ENCODE measurements at places on chromosomes 7 and 10.

- no peak for DNase-seq
Observed at GRCh38 chr7:55251911-55252310, 113.2 kb upstream of the LANCL2 start.

GRCh38 chr7:5406957-5407945 lies 16.4 kb downstream of the TNRC18 start:
- DNase-seq = peak; percentile 66

GRCh38 chr10:28949005-28950004 lies 272.0 kb downstream of the BAMBI start:
- no peak for DNase-seq

- no peak for DNase-seq
Observed at GRCh38 chr7:35004531-35005095, 32.7 kb downstream of the DPY19L1 start.

- DNase-seq = no peak
Observed at GRCh38 chr10:131872827-131873375, 27.9 kb upstream of the PPP2R2D start.

- no peak for DNase-seq
Observed at GRCh38 chr10:10745291-10745690, 272.4 kb upstream of the CELF2 start.

GRCh38 chr7:13987395-13987794 lies 2.1 kb downstream of the ETV1 start:
- no peak for DNase-seq

- DNase-seq = no peak
Observed at GRCh38 chr10:101687071-101687658, 7.8 kb downstream of the FBXW4 start.

- DNase-seq = no peak
Observed at GRCh38 chr7:140732416-140732815, 35.9 kb downstream of the NDUFB2 start.

GRCh38 chr7:122340427-122340826 lies 35.9 kb upstream of the FEZF1 start:
- DNase-seq = no peak

GRCh38 chr7:117505238-117505637 lies 25.4 kb downstream of the CFTR start:
- no peak for DNase-seq

GRCh38 chr7:118845791-118846190 lies 621.3 kb downstream of the ANKRD7 start:
- no peak for DNase-seq

DNA sequence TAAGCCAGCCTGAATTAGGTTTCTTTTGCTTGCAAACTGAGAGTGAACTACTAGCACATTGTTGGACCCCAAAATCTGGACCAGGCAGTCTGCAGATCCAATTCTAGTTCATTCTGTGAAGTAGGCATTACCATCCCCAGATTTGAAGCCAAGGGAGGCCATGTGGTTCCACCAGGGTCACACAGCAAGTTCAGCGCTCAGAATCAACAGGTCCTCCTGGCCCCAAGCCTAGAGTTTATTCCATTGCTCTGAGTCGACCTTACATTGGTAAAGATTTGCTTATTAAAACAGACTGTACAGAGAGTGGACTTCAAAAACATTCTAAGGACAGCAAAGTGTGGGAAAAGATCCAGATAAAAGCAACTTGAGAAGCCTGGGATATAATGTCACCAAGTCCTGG lies 50.9 kb downstream of the AFAP1L2 start:
- no peak for DNase-seq

- DNase-seq = no peak
Observed at GRCh38 chr10:132865171-132865631, 77.2 kb downstream of the CFAP46 start.

- no peak for DNase-seq
Observed at GRCh38 chr10:124625831-124626238, 118.3 kb downstream of the FAM53B start.

DNA sequence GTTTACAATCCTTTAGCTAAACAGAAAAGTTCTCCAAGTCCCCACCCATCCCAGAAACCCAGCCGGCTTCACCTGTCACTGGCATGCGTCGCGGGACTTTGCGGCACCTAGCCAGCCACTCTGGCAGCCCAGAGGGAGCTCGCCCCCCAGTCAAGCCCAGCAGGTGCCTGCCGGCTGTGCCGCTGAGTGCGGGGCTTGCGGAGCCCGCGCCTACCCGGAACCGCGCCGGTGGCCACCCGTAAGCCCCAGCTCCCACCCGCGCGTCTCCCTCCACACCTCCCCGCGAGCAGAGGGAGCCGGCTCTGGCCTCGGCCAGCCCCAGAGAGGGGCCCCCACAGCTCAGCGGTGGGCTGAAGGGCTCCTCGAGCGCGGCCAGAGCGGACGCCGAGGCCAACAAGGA lies 446.1 kb downstream of the GRM8 start:
- DNase-seq = no peak

DNA sequence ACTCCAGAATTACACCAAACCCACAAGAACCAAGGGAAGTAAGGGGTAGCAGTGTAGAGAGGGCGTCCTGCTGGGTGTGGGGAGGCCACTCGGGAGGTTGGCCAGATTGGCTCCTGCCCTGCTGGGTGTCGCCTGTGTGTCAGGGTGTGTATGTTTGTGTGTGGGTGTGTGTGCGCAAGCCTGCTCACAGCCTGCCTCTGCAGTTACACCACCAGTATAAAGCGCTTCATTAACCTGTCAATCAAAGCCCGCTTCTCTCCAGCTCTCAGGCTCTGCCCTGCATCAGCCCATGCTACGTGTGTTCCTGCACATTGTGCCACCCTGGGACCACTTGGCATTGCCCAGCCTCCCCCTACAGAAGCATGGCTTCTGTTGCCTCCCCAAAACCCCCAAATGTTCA lies 83.3 kb upstream of the PAX2 start:
- DNase-seq = no peak

DNA sequence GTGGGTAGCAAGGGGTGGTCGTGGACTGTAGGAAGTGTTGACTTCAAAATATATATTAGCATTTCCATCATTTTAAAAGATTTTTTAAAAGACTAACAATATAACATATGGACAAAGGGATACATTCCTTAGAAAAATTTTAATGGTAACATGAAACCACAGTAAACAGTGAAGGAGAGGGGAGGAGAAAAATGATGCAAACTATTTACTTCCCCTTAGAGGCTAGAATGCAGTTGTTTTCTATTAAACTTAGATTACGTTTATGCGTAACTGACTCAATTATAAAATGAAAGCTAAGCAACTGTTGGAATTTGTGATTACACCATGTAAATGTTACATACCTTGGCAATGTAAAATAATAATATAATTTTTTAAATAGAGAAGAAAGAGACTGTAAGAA lies 41.3 kb downstream of the CALD1 start:
- no peak for DNase-seq

DNA sequence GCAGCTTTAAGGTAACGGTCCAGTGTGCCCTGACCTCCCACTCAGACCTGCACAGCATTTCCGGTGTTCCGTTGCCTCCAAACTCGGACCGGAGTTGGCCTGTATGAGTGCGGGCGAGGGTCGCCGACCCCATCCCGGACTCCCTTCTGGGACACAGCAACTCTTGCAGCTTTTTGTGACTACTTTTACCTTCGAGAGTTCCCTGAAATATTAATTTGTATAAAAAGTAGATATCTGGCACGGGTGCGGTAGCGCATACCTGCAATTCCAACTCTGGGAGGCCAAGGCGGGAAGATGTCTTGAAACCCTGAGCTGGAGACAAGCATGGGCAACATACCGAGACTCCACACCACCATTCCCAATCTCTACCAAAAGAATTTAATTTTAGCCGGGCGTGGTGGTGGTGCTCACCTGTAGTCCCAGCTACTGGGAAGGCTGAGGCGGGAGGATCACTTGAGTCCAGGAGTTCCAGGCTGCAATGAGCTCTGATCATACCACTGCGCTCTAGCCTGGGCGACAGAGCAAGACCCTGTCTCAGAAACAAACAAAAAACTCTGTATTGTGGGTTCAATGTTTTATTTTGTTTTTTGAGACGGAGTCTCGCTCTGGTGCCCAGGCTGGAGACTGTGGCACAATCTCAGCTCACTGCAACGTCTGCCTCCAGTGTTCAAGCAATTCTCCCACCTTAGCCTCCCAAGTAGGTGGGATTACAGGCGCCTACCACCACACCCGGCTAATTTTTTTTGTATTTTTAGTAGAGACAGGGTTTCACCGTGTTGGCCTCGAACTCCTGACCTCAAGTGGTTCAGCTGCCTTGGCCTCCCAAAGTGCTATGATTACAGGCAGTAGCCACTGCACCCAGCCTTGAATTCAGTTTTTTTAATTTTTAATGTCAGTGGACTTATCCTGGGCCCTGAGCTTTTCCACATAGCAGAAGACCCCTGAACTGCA lies 1.1 kb upstream of the PPP1R35 start:
- DNase-seq = no peak

GRCh38 chr7:84848219-84848973 lies 338.5 kb downstream of the SEMA3D start:
- peak; percentile 26 for DNase-seq

DNA sequence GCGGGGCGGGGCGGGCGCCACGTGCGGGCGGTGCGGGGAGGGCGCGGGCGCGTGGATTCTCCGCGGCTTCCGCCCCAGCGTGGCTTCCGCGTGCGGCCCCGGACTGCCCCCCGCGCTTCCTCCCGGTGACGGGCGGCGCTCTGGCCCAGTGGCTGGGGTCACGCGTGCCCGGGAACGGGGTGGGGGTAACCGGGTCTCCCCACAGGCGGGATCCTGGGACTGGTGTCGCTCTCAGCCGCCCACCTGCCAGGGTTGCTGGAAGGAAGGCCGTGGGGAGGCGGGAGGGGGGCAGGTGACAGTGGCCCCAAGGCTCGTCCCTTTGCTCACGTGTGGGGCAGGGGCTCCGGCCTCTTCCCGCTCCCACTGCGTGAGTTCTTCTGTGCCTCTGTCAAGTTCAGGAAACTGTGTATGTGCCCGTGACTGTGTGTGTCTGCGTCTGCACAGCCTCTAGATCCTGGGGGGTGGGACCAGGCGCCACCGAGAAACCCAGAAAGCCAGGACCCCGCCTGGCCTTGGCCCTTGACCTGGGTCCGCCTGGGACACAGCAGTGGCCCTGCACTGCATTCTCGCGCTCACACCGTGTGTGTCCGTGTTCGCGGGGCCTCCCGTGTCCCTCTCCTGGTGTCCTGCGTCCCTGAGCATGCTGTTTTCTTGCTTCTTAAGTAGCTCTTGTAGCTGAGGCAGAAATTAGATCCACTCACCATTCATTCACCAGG lies 919 bp downstream of the MAFK start:
- DNase-seq = peak; percentile 48

DNA sequence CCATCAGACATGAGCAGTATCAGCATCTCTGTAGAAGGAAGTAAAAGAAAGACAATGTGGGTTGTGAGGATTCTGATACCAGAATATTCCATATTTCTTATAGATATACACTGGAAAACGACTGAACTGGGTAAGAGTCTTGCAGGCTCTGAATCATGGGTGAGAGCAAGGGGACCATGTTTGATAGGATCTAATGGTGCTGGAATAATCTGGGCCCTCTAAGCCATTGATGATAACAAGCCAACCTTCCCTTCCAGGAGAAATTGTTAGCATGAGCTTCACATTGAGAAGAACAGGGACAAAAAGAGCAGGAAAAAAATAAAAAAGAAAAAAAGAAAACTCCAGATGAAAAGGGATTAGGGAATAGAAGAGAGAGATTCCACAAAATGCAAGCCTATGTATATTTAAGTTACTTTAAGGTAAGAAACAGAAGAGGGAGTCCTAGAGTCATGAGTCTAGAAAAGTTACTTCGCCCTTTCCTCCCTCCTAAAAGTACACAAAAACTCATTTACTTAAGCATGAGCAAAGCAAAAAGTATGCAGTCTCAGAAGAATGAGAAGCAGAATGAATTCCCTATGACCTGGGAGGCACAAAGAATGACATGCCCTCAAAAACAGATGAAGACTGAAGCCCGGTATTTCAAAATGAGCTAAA lies 181.9 kb downstream of the TMEM26 start:
- no peak for DNase-seq

GRCh38 chr7:129591868-129592267 lies 19.7 kb upstream of the NRF1 start:
- DNase-seq = no peak

- no peak for DNase-seq
Observed at GRCh38 chr7:70752794-70753241, 379.1 kb upstream of the GALNT17 start.

DNA sequence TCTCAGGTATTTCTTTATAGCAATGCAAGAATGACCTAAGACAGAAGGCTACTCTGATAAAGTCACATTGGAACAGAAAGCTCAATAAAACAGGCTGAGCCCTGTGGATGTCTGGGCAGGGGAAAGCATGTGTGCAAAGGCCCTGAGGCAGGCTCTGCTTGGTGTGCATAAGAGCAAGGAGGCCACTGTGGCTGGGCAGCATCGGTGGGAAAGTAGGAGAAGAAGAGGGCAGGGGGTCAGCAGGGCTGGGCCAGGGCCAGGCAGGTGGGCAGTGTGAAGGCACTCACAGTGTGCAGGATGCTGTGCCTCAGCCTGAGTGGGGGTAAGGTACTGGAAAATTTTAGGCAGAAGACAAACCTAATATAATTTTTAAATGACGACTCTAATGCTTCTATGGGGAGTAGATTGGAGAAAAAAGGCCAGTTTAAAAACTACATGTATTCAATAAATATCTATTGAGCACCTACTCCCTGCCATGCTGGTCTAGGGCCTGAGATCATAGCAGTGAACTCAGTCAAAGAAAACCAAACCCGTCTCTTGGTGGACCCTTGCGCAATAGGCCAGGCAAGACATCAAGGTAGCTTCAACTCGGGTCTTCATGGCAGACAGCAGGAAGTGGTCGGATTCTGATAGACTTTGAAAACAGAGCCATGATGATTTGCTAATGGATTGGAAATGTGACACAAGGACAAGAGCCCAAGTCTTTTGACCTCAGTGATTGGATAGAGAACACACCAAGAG lies 572.3 kb downstream of the TCERG1L start:
- no peak for DNase-seq

DNA sequence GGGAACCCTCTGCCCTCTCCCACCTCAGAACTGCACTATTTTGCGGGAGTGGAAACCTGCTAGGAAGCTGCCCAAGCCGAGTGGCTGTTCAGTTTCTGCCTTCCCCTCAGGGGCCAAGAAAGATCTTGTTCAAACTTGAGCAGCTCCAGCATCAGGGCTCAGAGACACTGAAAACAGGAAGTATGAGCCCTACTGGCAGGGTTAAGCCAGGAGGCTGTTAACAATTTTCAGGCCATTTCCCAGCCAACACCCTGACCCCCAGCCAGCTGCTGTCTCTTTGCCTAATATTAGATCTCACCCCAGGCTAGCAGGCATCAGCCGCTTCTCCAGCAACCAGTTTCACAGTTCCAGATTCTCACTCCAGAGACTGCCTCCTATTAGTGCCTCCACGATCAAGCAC lies 9.2 kb downstream of the PLAU start:
- peak; percentile 53 for DNase-seq
